Aorta (tissue), 5 donors: ENCODE measurements at places on chromosomes 5 and 9. TPM values are rescaled to one million over a fixed set of nuclear protein-coding genes. Genes with fewer than 3 reads are reported as not detected.

DNA sequence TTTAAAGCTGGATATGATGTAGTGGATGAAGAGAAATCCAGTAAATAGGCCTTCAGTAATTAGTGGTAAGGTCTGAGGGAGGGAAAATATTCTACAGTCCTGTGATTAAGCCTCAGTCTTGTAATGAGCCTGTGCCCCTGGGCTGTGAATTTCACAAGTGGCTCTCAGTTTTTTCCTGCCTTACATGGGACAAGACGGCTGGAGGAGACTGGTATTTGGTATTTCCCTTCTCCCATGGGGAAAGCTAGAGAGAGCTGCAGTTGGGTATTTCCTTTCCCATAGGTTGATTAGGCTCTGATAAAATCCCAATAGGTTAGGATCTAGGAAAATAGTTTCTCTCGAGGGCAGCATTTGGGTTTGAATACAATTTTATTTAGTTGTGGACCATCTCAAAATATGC lies 62.2 kb upstream of the GNA14 start:
- DNase-seq = no peak
- peaks cover 3% of the 10 kb centered on the region for H3K4me1 ChIP-seq
- H3K4me3 ChIP-seq = no peak overlapping the region
- no peaks in the 10 kb centered on the region for H3K36me3 ChIP-seq
- H3K27me3 ChIP-seq = no peaks in the 10 kb centered on the region
- H3K27ac ChIP-seq = no peak overlapping the region

GRCh38 chr5:83946516-83946915 lies 225.9 kb upstream of the HAPLN1 start:
- H3K4me3 ChIP-seq = no peak overlapping the region
- no peak overlapping the region for H3K27ac ChIP-seq
- H3K36me3 ChIP-seq = no peaks in the 10 kb centered on the region
- no peak for DNase-seq

GRCh38 chr9:21919377-21920362 lies 74.5 kb downstream of the CDKN2A start:
- no peak overlapping the region for H3K4me3 ChIP-seq
- DNase-seq = no peak
- H3K27me3 ChIP-seq = no peaks in the 10 kb centered on the region
- H3K4me1 ChIP-seq = no peaks in the 10 kb centered on the region

- H3K27ac ChIP-seq = peak overlapping the region; percentile 63
- H3K4me3 ChIP-seq = peak overlapping the region; percentile 78
- no peak for DNase-seq
- H3K4me1 ChIP-seq = no peaks in the 10 kb centered on the region
Observed at GRCh38 chr5:54520940-54521339, 3.4 kb downstream of the SNX18 start.

DNA sequence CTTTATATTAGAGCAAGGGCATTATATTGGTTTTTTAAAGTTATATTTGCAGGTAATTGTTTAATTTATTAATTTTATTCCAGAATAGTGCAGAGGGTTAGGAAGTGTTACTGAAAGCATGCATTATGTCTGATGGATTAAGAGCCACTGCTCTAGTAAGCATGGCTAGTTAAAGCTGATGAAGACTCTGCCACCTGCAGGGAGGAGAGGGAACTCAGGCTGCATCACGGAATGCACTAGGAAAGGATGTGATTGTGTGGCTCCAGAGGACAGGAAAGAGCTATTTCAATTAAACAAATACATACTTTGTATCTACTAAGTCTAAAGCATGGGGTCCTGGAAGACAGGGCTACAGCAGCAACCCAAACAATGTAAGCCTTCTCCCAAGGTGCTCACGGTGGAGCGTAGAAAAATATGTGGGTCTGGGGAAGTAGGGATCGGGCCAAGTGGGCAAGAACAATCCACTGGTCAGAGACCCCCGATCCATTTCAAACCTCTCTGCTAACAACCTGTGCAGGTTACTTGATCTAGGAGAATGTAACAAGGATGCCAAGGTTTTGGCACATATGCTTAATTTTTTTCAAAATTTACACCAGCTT lies 15.3 kb upstream of the GRXCR2 start:
- no peaks in the 10 kb centered on the region for H3K36me3 ChIP-seq
- H3K4me3 ChIP-seq = no peak overlapping the region
- no peak for DNase-seq
- no peaks in the 10 kb centered on the region for H3K4me1 ChIP-seq
- H3K27me3 ChIP-seq = no peaks in the 10 kb centered on the region

GRCh38 chr5:98581112-98581997 lies 192.1 kb upstream of the RGMB start:
- no peak for DNase-seq
- H3K27ac ChIP-seq = no peak overlapping the region
- no peak overlapping the region for H3K4me3 ChIP-seq
- no peaks in the 10 kb centered on the region for H3K36me3 ChIP-seq

GRCh38 chr5:133565993-133566392 lies 46.3 kb downstream of the FSTL4 start:
- DNase-seq = peak; percentile 34
- H3K27ac ChIP-seq = no peak overlapping the region
- no peak overlapping the region for H3K4me3 ChIP-seq

Gene SHROOM1
- 6.1 TPM for total RNA-seq
